ENCODE measurements at places on chromosomes 2 and 18.

- DNase-seq: no peak
Measured at GRCh38 chr2:126571403-126571802, 84.6 kb upstream of the GYPC start.

DNA sequence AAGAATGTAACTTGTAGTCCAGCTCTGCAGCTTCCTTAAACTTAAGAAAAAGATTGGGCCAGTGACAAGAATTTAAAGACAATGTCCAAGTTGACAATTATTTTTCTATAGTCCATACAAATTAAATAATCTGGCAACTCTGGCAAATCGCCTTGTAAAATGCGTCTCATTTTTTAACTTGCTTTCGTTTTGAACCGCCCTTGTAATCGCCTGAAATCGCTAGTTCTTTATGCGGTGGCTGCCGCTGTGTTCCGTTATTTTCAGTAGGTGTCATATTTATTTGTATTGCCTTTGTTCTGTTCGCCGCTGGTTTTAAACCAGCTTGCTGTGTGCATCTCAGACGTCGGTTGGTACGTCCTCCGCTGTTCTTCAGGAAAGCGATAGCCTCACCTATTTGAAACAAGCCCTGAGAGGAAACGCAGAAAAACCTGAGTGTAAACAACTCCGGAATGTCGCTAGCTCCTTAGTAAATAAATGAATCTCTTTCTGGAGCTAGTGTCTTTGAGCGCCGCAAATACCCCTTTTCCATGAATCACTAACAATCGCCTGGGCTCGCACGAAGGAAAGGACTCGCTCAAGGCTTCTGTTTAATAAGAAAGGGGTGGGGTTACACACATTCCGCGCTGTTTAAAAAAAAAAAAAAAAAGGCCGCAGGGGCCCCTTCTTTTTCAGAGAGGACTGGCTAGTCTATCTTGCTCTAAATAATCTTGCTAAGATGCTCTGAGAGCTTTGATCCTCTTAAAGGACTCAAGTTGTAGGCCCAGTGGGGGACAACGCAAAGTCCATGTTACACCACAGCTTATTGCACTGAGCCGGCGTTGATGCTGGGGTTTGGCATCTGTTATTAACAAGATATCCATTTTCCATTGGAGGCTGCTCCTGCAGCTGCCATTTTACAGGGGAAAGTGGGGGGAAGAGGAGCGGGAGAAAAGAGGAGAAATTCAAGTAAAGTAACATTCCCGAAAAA, 3.0 kb downstream of the HOXD8 start:
- no peak for DNase-seq

GRCh38 chr2:32752952-32753351, 125.1 kb downstream of the TTC27 start:
- no peak for DNase-seq

GRCh38 chr2:75641587-75641986, 5.0 kb upstream of the MRPL19 start:
- DNase-seq: no peak

DNA sequence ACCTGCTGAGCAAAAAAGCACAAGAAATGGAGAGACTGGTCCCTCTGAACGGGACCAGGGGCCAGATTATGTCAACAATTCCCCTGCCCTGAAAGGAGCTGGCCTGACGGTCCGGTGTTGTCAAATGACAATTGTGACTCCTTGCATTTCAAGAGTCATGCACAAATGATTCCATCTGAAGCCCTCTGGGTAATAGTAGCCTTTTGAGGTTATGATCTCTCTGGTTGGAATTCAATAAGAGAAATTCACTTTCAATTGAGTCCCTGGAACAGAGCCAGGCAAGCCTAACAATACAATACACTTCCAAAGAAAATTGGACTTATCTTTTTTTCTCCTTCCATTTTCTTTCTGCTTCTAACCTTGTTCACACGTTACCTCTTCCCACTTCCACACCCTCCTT, 116.9 kb downstream of the C1D start:
- no peak for DNase-seq

GRCh38 chr2:211468877-211469663, 912.7 kb downstream of the CPS1 start:
- no peak for DNase-seq

DNA sequence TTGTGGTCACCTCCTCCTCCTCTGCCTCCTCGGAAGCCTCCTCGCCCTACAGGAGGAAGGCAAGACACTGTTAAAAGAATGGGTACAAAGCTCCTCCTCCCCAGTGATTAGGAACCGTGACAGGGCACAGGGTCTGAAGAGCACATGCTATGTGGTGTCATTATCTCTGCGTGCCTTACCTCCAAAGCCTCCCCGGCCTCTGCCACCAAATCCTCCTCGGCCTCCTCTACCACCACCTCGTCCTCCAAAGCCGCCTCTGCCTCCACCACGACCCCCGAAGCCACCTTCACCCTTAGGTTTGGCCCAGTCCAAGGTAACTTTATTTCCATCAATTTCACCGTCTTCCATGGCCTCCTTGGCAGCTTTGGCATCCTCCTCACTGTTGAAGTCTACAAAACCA, 9.1 kb downstream of the NCL start:
- DNase-seq: no peak

- DNase-seq: no peak
Measured at GRCh38 chr2:203209538-203209937, 29.3 kb upstream of the CYP20A1 start.

- DNase-seq: no peak
Measured at GRCh38 chr2:215218587-215219577, 80.5 kb upstream of the ABCA12 start.

GRCh38 chr2:171878481-171878993, 15.5 kb downstream of the SLC25A12 start:
- no peak for DNase-seq

DNA sequence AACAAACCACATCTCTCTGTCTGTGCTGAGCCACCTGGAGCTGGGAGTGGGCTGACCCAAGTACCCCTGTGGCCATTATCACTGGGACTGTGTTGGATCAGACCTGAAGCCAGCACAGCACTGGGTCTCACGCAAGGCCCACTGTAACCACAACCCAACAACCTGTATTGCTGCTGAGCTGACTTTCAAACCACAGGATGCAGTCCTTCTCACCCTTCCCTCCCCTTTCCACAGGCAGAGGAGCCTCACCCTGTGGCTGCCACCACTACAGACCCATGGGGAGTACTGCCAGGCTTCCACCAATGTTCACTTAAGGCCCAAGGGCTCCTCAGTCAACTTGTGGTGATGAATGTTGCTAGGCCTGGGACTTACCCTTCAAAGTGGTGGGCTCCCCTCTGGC, 135.7 kb downstream of the DIS3L2 start:
- no peak for DNase-seq

DNA sequence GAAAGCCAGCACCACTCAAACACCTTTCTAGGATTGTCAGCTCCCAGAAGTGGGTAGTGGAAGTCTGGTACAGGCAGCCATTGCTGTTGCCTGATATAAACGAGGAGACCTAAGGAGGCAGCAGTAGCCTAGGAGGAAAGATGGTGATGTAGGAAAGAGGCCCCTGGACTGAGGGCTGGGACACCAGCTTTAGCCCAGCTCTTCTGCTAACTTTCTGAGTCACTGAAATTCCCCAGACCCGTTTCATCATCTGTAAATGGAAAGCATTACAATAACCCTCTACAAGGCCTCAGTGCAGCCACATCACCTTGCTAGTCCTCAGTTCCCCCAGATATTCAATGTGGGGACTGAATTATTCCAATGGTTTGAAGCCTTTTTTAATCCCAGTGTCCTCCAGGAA, 336.5 kb downstream of the TNS1 start:
- DNase-seq: no peak

GRCh38 chr2:44244135-44244871, 31.0 kb upstream of the SLC3A1 start:
- peak; percentile 23 for DNase-seq

DNA sequence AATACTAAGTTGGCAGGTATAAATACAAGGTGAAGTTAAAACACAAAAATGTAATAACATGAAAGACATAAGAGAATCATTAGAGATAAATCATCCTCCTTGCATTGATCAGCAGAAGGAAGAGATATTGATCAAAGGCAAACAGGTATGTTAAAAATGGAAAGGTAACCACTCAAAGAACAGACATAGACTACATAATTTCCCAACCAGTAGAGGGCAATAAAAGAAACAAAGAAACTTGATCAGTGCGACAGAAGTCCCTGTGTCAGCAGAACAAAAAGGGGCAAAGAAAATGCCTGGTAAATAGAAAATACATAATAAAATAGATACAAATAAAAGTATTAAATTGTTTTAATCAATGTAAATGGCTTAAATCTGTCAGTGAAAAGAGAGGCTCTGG, 53.6 kb downstream of the FAM228A start:
- DNase-seq: no peak

DNA sequence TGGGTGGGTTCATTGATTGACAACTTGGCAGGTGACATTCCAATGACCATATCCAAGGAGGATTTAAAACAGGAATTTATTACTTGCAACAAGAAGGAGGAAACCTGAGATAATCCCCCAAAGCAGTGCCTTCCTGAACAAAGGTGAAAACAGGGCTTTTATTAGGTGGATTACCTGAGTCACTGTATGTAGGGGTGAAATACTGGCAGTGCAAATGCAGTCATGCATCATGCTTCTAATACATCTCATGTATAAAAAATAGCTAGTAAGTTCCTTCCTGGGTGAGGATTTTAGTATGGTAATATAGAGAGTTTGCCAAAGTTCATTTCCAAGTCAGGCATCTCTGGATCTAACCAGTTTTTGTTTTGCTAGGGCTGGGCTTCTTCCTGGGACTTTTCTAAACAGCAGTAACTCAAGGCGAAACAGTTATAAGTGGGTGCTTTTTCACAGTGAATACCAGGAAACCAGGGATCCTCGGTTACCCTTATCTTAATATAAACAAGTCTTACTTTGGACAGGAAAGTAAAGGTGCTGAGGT, 583.4 kb upstream of the LRRTM1 start:
- no peak for DNase-seq

GRCh38 chr18:35331367-35332087, 12.7 kb downstream of the ZNF24 start:
- DNase-seq: no peak

DNA sequence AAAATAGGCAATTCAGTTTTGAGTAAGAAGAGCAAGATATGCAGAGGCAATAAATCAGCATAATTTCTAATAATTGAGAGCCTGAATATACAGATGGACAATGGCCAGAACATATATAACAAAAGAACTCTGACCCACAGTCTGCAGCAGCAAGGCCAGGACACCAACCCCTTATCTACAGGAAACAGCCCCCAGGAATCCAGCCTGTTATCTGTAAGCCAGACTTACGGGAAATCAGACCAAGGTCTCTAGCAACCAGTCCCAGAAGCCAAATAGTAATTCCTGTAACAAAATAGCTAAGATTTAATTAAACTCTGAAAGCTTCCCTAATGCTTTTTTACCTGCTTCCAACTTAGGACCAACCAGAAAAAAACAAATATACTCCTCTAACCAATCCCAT, 434.5 kb upstream of the GYPC start:
- no peak for DNase-seq

- DNase-seq: peak; percentile 68
Measured at GRCh38 chr2:54570925-54571694, 115.0 kb downstream of the SPTBN1 start.

DNA sequence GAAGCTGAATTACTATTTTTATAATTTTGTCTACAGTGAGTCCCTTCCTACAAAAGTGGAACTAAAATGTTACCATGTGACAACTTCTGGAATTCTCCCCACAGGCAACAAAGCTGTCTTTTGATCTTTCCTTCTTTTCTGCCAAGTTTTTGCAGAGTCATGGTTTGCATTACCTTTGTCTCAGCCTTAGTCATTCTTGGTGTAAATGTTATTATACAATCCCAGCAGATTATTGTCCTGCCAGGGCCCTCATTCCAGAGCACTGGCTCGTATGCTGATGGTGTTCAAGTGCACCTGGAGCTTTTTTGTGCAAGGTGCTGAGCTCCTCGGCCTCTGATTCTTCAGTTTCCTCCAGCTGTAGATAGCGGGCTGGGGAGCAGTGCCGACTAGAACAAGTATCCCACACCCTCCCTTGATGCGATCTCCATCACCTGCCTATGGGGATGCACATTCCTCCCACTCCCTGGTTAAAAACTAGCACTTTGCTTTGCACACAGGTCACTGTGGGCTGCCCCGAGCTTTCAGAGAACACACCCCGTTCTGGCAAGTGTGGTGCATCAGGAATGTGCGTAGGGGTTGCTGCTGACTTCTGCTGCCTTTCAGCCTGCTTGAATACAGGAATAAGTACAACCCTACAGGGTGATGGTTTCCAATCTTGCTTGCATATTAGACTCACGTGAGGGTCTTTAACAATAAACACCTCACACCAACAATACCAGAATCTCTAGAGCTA, 263.6 kb downstream of the RNF144A start:
- no peak for DNase-seq

DNA sequence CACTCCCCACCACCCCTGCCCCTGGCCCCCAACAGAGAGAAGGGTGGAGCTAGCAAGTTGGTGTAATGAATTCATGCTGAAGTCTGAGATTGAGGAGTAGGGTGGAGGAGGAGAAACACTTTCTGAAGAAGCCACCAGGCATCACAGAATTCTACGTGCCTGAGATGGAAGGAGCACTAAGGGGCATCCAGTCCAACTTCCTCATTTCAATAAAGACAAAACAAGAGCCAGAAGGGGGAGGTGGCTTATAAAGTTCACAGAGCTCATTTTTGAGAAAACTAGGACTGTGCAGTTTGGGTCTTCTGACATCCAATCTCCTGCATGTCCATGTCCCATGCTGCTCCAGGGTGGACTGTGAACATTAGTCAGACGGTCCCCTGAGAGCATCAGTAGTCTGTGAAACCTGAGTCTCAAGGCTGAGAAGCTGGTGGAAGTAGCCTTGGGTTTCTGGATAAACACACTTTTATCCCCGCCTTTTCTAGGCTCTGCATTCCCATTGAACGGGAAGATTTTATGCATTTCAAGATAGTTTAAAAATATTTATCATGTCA, 77.7 kb downstream of the TRIM43 start:
- no peak for DNase-seq

DNA sequence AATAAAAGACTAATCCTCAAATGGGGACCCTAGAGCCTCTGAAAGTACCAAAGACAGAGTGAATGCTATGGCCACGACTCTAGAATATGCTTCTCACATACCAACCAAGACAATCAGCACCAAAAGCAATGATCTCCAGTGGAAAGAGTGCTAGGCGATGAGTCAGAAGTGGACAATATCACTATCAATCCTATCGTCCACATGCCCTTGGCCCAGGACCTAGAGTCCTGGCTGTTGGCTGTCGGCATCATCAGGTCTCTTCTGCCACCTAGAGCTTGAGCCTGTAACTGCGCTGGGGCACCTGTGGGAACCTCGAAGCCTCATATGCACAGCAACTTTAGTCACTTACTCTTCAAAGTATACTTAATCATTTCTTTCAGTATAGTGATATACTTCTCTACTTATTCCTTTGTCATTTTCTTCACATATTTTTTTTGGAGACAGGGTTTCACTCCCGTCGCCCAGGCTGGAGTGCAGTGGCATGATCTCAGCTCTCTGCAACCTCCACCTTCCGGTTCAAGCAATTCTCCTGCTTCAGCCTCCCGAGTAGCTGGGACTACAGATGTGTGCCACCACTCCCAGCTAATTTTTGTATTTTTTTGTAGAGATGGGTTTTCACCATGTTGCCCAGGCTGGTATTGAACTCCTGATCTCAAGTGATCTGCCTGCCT, 29.7 kb downstream of the NOL10 start:
- DNase-seq: peak; percentile 23
